Osteoblast (primary cell): ENCODE measurements at places on chromosomes 6 and 20.

GRCh38 chr20:16580147-16580546 is 6.9 kb upstream of the KIF16B start:
- no peaks in the 10 kb centered on the region for H3K27me3 ChIP-seq
- H3K4me3 ChIP-seq, result no peak overlapping the region

GRCh38 chr6:34466242-34467185 is 638 bp downstream of the PACSIN1 start:
- no peak overlapping the region for H3K27ac ChIP-seq
- H3K4me1 ChIP-seq, result no peaks in the 10 kb centered on the region
- no peaks in the 10 kb centered on the region for H3K36me3 ChIP-seq
- H3K27me3 ChIP-seq, result peaks cover 17% of the 10 kb centered on the region
- DNase-seq, result no peak

GRCh38 chr6:33201935-33202334 is 1.3 kb downstream of the SLC39A7 start:
- H3K4me3 ChIP-seq, result peak overlapping the region; percentile 81
- H3K27me3 ChIP-seq, result no peaks in the 10 kb centered on the region
- peak; percentile 71 for DNase-seq
- H3K36me3 ChIP-seq, result peaks cover 33% of the 10 kb centered on the region
- peak overlapping the region; percentile 98 for H3K27ac ChIP-seq

GRCh38 chr20:20864351-20865096 is 152.1 kb upstream of the RALGAPA2 start:
- no peak for DNase-seq
- H3K27ac ChIP-seq, result no peak overlapping the region
- no peaks in the 10 kb centered on the region for H3K27me3 ChIP-seq
- no peaks in the 10 kb centered on the region for H3K36me3 ChIP-seq
- no peaks in the 10 kb centered on the region for H3K4me1 ChIP-seq

DNA sequence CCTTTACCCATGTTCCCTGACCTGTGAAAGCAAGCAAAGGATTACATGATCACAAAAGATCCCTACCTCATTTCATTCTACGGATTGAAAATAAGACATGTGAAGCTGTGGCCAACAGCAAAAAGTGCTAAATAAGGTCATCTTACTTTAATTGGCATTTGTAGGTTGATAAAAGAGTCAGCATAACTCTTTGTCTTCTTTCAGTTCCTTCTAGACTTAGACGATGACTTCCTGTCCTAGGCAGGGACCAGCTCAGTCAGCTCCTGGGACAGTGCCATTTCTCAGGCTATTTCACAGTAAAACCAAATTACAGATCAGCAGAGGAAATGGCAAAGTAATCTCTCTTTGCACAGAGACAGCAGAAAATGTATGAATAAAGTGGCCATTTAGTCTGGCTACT is 480.7 kb downstream of the RFPL4B start:
- no peak overlapping the region for H3K27ac ChIP-seq
- H3K36me3 ChIP-seq, result no peaks in the 10 kb centered on the region
- no peak for DNase-seq
- H3K4me1 ChIP-seq, result no peaks in the 10 kb centered on the region
- no peak overlapping the region for H3K4me3 ChIP-seq
- no peaks in the 10 kb centered on the region for H3K27me3 ChIP-seq

DNA sequence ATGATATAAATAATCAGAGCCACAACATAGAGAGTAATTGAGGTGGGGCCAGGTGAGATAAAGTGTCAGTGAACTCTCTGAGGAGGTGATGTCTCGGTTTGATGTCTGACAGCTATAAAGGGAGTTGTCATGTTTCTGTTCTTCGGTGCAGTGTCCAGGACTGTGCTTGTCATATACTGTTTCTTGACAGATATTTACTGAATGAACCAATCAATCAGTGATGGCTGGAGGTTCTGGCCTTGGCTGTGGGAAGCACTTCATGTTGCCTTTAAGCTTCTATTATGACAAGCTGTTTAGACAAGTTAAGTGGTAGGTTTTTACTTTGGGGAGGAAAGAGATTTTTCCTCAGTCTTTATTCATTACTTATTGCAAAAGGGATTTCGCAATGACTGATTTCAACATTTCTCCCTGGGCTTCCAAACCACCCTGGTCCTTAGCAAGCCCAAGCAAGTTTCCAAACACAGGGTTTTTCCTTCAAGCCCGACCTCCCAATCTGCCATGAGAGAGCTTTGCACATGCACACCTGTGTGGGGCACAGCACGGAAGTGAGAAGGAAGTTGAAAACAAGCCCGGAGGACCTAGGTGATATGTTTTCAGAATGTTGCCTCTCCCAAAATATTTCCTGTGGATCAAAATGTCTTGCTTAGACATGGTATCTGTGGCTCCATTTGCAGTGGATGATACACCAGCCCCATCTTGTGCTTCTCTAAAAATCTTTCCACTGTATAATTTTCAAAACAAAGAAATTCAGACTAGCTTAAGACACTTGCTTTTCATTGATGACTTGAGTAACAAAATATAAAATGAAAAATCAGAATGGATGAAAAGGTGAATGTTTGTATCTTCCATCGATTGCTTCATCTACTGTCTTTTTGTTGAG is 567.3 kb upstream of the BTBD3 start:
- H3K27me3 ChIP-seq, result no peaks in the 10 kb centered on the region
- DNase-seq, result no peak
- no peaks in the 10 kb centered on the region for H3K36me3 ChIP-seq
- no peak overlapping the region for H3K27ac ChIP-seq
- H3K4me1 ChIP-seq, result peaks cover 3% of the 10 kb centered on the region

DNA sequence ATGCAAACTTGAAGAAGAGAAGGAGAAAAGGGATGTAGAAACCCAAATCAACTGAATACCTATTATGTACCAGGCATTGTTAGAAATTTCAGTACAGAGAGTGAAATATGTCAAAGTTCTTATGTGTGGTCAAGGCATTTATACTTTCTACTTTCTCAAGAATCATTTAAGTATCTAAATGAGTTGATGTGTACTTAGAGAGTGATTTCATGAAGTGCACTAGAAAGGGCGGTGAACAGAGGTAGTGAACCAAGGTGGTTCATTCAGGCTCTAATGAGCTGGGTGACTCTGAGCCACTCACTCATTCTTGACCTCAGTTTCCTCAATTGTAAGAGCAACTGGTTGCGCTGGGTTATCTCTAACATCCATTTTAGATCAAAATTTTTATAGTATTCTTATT is 3.3 kb downstream of the PDE7B start:
- H3K27ac ChIP-seq, result no peak overlapping the region
- no peak overlapping the region for H3K4me3 ChIP-seq
- peaks cover 16% of the 10 kb centered on the region for H3K4me1 ChIP-seq
- no peaks in the 10 kb centered on the region for H3K36me3 ChIP-seq
- no peak for DNase-seq

- no peak overlapping the region for H3K4me3 ChIP-seq
- H3K36me3 ChIP-seq, result no peaks in the 10 kb centered on the region
- peaks cover 4% of the 10 kb centered on the region for H3K4me1 ChIP-seq
- H3K27ac ChIP-seq, result no peak overlapping the region
These were observed 122.4 kb downstream of the NFATC2 start for GRCh38 chr20:51420111-51420510.

DNA sequence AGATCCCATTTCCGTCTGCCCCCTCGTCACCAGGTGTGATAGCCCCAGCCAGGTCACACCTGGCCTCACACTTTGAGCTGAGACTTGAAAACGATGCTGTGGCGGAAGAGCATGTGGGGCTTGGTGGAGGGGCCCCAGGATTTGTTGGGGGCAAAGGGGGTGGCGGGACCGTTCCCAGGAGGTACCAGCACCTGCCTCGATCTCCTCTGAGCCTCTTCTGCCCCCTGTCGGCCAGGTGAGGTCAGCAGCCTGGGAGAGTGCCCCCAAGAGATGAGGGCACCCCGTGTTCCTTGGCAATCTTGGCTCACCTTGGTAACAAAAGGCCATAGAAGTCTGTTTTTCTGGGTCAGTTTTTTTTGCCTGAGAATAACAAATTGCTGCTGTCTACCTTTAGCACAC is 25.4 kb downstream of the SPATA2 start:
- no peaks in the 10 kb centered on the region for H3K27me3 ChIP-seq
- H3K4me1 ChIP-seq, result peaks cover 39% of the 10 kb centered on the region
- no peak overlapping the region for H3K27ac ChIP-seq
- no peak for DNase-seq
- no peak overlapping the region for H3K4me3 ChIP-seq

DNA sequence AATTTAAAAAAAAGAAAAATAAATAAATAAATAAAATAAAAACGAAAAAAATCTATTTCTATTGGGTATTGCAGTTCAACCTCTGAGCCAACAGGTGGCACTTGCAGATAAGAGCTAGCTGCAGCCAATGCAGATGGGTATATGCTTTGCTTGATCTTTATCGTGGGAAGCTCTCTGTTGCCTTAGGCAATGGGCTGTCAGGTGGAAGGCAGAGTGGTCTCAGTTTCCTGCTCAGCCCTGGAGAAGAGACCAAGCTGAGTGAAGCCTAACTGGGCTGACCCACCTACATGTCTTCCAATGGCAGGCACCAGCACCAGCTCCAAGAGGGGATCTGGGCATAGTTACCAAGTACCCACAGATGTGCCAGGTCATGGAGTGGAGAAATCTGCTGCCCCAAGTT is 95.0 kb downstream of the AK9 start:
- no peak overlapping the region for H3K27ac ChIP-seq
- no peak overlapping the region for H3K4me3 ChIP-seq
- DNase-seq, result no peak
- H3K27me3 ChIP-seq, result no peaks in the 10 kb centered on the region

DNA sequence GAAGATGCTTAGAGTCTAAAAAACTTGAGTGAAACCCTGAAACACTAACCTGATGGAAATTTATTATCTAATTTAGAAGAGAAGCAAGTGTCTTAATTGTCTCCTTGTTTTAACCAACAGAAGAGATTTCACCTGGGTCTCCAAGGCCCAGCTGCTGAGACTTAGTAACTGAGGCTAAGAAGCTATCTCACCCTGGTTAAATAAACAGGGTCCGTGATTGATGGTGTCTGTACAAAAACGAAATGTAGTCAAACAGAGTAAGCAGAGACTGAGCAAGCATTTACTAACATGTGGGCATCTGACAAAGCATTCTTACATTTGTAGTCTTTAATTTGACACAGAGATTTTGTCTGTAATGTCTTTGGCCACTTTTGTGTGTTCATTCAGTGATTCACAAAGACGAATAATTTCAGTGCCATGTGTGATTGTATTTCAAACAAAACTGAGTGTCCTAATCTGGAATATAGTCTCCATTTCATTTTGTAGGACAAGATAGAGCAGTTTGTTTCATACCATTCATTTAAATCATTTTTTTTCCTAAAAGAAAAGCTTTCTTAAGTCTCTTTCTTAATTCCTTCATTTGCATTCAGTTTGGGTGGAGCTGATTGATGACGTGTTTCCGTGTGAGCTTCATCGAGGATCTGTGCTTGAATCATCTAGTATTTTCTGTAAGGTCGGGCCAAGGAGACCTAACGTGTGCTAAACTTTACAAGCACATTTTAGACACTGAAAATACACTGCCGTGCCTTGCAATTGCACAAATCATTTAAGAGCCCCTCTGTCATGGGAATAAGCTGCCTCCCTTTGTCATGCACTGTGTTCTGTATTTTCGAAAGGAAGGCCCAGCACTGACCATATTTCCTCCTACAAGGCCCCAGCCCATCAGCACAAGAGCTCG is 170.6 kb upstream of the QKI start:
- H3K36me3 ChIP-seq, result no peaks in the 10 kb centered on the region
- no peak overlapping the region for H3K27ac ChIP-seq
- no peaks in the 10 kb centered on the region for H3K27me3 ChIP-seq
- DNase-seq, result no peak
- no peaks in the 10 kb centered on the region for H3K4me1 ChIP-seq

DNA sequence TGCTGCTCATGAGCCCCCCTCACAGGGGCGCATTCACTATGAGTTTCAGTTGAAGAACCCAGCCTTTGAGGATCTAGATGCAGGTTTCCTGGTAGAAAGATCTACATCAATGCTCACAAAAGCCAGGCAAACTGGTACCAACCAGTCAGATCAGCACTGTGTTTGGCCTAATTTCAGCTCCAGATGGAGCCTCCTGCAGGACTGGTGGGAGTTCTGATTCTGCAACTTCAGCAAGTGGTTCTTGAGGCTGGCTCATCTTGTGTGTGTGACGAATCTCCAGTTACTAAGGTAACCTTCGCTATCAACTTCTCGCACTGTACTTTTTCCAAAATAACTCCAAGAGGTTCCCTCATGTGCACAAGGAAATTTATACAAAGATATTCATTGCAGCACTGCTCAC is 118.8 kb downstream of the ZMYND8 start:
- peaks cover 14% of the 10 kb centered on the region for H3K4me1 ChIP-seq
- no peaks in the 10 kb centered on the region for H3K27me3 ChIP-seq
- H3K4me3 ChIP-seq, result no peak overlapping the region
- no peak overlapping the region for H3K27ac ChIP-seq
- H3K36me3 ChIP-seq, result peaks cover 46% of the 10 kb centered on the region

GRCh38 chr6:75436869-75437268 is 56.7 kb downstream of the FILIP1 start:
- no peaks in the 10 kb centered on the region for H3K27me3 ChIP-seq
- H3K4me3 ChIP-seq, result no peak overlapping the region
- H3K4me1 ChIP-seq, result peaks cover 17% of the 10 kb centered on the region
- no peak for DNase-seq
- H3K36me3 ChIP-seq, result no peaks in the 10 kb centered on the region

DNA sequence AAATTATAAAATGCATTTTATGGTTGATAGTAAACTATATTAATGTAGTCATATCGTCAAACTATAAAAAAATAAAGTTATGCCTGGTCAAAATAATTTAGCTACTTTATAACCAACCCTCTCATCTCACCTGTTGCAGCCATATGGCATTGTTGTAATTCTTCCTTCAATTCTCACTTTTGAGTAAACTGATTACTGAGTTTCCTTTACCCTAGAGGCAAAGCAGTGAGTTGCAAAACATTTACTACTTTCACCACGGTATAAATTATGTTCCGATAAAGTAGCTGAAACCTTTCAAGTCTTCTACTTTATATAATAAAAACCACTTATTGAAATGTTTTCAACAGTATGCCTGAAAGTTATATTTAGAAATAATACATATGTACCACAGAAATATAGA is 113.8 kb downstream of the AHI1 start:
- H3K27ac ChIP-seq, result no peak overlapping the region
- no peaks in the 10 kb centered on the region for H3K27me3 ChIP-seq
